Hippocampal formation (tissue), 2 donors: ENCODE measurements at places on chromosomes 4 and X.
A peak's percentile ranks its signal among the peaks of the same experiment; 100 is the strongest.

GRCh38 chr4:41620594-41621256 is 82.8 kb downstream of the LIMCH1 start:
- peak; percentile 15 for DNase-seq

GRCh38 chr4:54041100-54041499 is 23.3 kb downstream of the CHIC2 start:
- no peak for DNase-seq

DNA sequence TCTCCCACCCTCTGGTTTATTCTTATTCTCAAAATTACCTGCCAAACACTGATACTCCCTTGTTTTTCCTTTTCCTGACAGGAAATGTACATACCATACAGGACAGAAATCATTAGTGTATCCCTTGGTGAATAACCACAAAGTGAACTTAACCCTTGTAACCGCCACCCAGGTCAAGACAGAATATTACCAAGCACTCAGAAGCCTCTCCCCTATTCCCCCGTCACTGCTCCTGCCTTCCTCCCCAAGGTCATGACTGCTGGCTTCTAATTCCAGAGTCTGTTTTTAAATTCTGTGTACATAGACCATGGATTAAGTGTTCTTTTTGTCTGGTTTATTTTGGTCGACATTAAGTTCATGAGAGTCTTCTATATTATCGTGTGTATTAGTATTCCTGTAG is 37.7 kb downstream of the HTT start:
- DNase-seq, result no peak

DNA sequence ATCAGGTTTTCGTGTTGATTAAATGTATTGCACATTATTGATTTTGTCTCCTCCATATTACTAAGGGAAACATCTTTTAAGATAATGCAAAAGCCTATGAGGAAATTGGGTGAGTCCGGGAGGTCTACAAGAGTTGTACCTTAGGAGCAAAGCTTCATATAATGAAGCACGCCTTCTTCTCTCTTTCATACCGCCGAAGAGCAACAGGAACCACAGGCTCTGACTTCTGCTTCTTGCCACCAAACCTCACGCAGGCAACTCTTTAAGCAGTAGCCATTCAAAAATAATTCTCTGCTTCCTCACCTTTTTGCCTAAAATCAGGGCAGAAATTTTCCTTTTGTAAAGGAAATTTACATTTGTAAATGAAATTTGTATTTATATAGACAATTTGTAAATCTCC is 139.6 kb downstream of the SPRY1 start:
- DNase-seq, result no peak

- DNase-seq, result no peak
These were observed 173.8 kb downstream of the MSN start for GRCh38 chrX:65841263-65841662.

GRCh38 chrX:16188687-16189086 is 21.4 kb downstream of the MAGEB17 start:
- no peak for DNase-seq

DNA sequence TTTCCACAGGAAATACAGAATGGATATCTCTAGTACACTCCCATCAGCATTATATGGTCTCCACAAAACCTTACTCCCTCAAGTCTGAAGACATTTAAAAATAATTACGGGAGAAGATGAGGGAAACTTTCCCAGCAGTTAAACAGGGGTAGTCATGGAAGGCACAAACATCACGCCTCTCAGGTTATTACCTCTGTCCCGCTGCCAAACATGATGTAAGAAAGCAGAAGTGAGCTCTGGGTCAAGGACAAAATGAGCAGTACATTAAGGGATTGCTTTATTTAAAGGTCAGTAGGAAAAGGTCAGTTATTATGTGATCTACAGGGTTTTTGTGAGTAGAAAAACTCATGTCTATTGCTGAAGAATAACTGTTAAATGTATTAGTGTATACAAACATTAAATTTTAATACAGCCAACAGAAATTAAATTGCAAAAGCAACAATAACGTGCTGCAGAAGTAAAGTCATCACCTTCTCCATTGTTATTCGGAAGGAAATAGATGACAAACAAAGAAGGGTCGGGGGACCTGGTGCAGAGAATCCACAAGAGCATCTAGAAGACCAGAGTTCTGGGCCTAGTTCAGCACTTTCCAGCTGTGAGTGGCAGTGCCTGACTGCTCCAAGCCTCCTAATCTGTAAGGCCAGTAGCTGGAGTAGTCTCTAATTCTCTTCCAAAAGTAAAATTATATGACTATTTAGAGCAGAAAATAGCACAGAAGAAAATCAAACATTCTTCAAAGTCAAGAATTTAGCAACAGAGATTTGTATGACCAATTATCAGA is 171.2 kb downstream of the PPP3CA start:
- no peak for DNase-seq

GRCh38 chrX:56025872-56026571 is 206.1 kb upstream of the KLF8 start:
- no peak for DNase-seq

- DNase-seq, result peak; percentile 49
These were observed 55.0 kb downstream of the FAM53A start for GRCh38 chr4:1628892-1629698.

DNA sequence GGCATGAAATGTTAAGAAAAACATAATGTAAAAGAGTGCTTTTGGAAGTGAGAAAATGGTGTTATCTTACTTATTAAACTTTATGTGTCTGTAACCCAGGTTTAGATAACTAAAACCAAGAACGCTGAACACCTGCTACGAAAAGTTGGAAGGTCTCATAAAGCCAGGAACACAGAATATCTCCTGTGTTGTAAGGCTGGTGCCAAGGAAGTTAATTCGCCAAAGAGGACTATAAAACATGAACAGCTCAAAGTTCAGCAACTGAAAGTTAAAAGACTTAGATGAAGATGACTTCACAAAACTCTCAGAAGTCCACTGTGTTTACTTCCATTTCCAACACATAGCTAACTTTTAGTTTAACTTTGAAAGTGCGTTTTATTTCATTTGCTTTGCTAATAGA is 54.3 kb downstream of the GPRIN3 start:
- DNase-seq, result no peak

DNA sequence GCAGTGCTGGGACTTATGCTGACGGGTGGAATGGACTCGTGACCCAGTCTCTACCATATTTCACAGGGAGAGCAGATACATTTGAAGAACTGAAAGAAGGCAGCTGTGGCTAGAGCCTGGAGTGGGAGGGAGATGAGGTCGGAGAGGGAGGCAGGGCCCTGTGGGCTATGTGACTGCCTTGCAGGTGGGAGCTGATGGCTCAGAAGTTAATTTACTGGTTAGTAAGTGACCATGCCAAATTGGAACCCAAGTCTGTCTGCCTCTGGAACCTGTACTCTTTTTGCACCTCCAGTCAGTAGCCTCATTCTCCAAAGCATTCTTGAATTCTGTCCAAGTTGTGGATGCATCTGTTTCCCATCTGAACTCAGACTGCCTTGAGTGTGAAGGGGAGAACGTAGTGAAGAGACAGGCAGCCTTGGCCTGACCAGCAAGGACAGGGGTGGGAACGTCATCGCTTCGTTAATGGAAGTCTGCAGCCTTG is 92.3 kb downstream of the REPS2 start:
- no peak for DNase-seq

- no peak for DNase-seq
These were observed 239.5 kb upstream of the GPC4 start for GRCh38 chrX:133654811-133655210.

DNA sequence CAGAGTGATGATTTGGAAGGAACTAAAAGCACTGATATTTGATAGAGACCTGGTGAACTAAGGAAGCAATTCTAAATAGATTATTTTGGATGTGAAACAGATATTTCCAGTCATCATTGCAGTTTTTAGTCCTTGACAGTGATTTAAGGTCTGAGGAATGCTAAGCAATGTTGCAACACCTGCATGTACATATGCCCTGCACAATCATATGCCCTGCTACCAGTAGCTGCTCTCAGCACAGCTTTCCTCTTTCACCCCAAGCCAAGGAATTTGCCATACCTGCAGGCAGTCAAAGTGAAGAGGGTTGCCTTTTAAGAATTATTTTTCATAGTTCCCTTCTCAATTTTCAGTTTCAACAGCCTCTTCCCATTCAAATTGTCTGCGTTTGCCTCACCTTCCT is 8.7 kb upstream of the FAM47A start:
- DNase-seq, result no peak

GRCh38 chr4:134147941-134148340 is 53.6 kb downstream of the PABPC4L start:
- no peak for DNase-seq

GRCh38 chr4:71004281-71004851 is 10.9 kb downstream of the DCK start:
- DNase-seq, result no peak
